ENCODE measurements at places on chromosomes 7 and 10. TPM values are rescaled to one million over a fixed set of nuclear protein-coding genes. Genes with fewer than 3 reads are reported as not detected.

- H3K4me3 ChIP-seq = no peak overlapping the region
- no peaks in the 10 kb centered on the region for H3K36me3 ChIP-seq
- no peak overlapping the region for H3K27ac ChIP-seq
- H3K27me3 ChIP-seq = no peaks in the 10 kb centered on the region
Measured at GRCh38 chr10:129472696-129473555, 5.9 kb downstream of the MGMT start.

DNA sequence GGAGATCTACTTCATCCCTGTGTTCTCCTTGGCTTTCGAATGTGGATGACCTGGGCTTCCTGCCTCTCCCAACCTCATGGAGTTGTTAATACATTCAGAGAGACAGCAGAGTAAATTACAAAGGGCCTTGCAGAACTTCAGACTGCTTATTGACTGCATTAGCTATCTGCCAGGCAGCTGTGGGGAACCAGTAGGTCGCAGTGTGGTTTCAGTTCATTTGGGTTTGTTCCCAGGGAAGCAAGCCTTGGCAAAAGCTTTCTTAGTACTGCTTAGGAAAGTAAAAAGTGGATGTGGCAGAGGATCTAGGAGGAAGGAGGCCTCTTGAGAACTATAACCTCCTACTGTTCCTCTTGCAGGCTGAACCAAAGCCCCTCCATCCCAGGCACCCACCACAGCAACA, 9.2 kb downstream of the NPFFR1 start:
- no peak overlapping the region for H3K27ac ChIP-seq
- DNase-seq = no peak
- no peaks in the 10 kb centered on the region for H3K36me3 ChIP-seq
- no peak overlapping the region for H3K4me3 ChIP-seq
- no peaks in the 10 kb centered on the region for H3K27me3 ChIP-seq
- no peaks in the 10 kb centered on the region for H3K4me1 ChIP-seq

- H3K36me3 ChIP-seq = no peaks in the 10 kb centered on the region
- H3K27ac ChIP-seq = no peak overlapping the region
- no peak overlapping the region for H3K4me3 ChIP-seq
- DNase-seq = no peak
- no peaks in the 10 kb centered on the region for H3K27me3 ChIP-seq
Measured at GRCh38 chr10:111556666-111557065, 479.8 kb downstream of the ADRA2A start.

DNA sequence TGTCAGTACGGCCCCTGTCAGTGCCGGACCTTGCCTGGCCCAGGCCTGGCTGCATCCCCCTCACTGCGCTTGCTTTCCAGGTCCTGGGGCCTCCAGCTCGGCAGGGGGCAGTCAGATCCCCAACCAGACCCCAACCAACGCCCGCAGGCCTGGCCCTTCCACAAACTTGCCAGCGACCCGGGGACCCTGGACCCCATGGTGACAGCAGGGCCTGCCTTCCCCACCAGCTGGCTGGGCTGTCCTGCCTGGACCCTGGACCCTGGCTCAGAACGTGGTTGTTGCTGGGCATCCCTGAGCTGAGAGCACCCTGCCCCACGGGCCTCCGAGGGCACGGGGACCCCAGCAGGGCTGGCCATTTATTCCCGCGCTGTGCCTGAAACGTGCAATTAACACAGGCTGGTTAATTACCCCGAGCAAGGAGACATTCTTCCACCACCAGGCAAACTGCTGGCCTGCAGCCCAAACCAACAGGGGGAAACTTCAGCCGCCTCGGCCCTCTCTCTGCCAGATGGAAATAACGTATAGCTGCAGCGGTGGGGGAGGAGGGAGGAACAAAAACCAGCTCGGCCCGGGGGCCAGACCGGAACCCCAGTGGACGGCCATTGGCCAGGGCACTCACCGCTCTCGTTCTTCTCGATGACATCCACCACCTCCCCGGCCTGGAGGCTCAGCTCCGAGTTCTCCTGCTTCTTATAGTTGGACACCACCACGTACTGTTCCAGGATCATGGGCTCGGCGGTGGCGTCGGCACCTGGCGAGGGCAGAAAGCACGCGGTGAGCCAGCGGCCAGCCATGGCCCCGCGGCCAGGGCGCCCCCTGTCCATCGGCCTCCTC, 167.1 kb downstream of the NEURL1 start:
- no peak for DNase-seq
- H3K4me1 ChIP-seq = peaks cover 7% of the 10 kb centered on the region
- H3K4me3 ChIP-seq = peak overlapping the region; percentile 61
- no peaks in the 10 kb centered on the region for H3K36me3 ChIP-seq
- H3K27me3 ChIP-seq = no peaks in the 10 kb centered on the region

The PIK3CG gene
- 0.13 TPM for total RNA-seq

The ASNS gene
- 91.4 TPM for total RNA-seq

The TFPI2 gene
- 2.9 TPM for total RNA-seq

The CNNM1 gene
- total RNA-seq = 16.6 TPM

DNA sequence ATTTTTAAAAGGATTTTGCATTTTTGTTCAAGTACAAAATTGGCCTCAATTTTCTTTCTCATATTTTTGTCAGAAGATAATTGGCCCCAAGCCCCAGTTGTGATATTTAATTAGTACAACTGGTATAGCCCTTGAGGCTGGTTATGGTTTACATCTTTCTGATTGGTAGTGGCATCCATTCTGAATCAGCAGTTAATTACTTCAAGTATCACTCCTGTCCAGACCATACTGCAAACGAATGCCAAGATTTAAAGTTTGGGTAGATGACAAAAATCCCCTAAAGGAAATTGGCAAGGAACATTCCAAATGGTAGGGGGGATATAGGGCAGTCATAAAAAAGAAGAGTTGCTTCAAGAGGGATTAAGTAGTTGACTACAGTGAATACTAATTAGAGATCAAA, 23.1 kb downstream of the MYPN start:
- H3K27me3 ChIP-seq = no peaks in the 10 kb centered on the region
- H3K4me3 ChIP-seq = no peak overlapping the region
- H3K36me3 ChIP-seq = no peaks in the 10 kb centered on the region
- DNase-seq = no peak
- H3K4me1 ChIP-seq = peaks cover 66% of the 10 kb centered on the region
- peak overlapping the region; percentile 98 for H3K27ac ChIP-seq

The DDC gene
- total RNA-seq = not detected

GRCh38 chr10:14612873-14613587, 161.7 kb downstream of the FAM107B start:
- DNase-seq = no peak
- no peaks in the 10 kb centered on the region for H3K27me3 ChIP-seq
- no peaks in the 10 kb centered on the region for H3K36me3 ChIP-seq
